Stimulated activated CD8-positive, alpha-beta memory T cell treated with anti-CD3 and anti-CD28 coated beads, Interleukin-4, amount 100 ng/mL, for 24 hours (primary cell): ENCODE measurements at places on chromosomes 16 and 17.

GRCh38 chr17:18896146-18896545 lies 38.2 kb downstream of the PRPSAP2 start:
- DNase-seq = no peak

DNA sequence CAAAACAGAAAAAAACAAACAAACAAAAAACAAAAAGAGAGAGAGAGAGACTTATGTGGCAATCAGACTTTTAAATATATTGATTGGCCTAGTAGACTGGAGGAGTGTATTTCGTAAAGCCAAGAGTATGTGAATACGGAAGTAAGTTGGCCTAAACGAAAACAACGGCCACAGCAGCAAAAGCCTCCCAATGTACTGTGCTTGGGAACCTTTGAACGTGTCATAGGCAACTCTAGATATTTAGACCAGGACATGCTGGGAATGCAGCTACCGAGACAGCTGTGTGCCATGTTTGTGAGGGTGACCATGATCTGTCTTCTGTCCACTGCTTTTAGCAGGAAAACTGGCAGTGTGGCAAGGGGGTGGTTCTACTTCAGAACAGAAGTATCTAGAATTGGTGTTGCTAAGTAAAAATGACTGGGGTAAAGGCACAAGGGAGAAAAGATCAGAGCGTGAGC lies 7.4 kb downstream of the MAF start:
- DNase-seq = no peak

- no peak for DNase-seq
These were observed 1.8 kb downstream of the ZNRF1 start for GRCh38 chr16:75000481-75001081.

DNA sequence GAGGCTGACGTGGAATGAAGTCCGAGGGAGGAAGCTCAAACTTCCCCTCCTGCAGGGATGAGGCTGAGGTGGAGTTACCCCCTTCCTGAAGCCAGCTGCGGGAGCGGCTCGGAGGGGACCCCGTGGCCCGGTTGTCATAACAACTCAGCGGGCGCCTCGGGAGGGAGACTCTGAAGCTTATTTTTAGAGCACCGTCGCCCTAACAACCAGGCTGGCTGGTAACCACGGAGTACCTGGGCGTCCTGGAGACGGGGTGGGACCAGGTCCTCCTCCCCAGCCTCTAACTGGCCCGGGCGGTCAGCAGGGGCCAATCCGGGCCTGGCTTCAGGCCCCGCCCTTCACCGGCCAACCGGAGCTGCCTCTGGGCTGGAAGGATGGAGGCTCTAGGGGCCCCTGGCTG lies 27.7 kb downstream of the NECAB2 start:
- no peak for DNase-seq

DNA sequence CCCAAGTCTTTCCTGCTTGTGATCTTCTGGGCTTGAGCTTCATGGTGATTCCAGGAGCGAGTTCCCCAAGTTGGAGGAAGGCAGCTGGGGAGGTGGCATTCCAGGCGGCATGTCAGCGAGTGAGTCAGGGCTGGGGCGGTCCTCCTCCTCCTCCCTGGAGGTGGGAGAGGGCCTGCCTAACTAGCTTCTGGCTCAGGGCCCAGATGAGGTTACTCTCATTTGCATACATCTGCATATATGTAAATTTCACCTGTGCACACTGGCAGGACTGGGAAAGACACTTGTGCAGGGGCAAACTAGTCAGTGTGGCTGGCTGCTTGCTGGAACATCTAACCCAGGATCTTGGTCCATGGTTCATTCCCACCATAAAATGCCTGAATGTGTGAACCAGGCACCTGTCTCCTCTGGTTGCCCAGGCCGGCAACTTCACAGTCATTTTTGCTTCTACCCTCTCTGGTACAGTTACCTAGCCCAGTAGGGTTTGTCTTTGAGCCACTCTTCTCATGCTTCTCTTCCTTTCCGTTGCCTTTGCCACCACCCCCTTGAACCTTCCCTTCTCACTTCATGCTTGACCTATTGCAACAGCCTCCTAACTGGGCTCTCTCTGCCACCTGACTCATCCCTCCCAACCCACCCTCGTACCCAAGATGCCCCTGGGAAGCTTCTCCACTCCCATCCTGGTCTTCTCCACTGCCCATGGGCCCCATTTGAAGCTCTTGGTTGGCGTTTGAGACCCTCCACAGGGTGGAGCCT lies 9.6 kb upstream of the DLX4 start:
- no peak for DNase-seq

- DNase-seq = no peak
These were observed 20.8 kb downstream of the ZP2 start for GRCh38 chr16:21190599-21190998.

- no peak for DNase-seq
These were observed 382 bp downstream of the PITPNA start for GRCh38 chr17:1562176-1562643.

- no peak for DNase-seq
These were observed 19.1 kb downstream of the GPR142 start for GRCh38 chr17:74386386-74386785.

GRCh38 chr17:76672270-76672851 lies 28.8 kb upstream of the ST6GALNAC1 start:
- DNase-seq = no peak

- no peak for DNase-seq
These were observed 12.8 kb downstream of the FAM20A start for GRCh38 chr17:68588362-68588761.

GRCh38 chr17:20077978-20078685 lies 69.0 kb downstream of the SPECC1 start:
- DNase-seq = no peak

DNA sequence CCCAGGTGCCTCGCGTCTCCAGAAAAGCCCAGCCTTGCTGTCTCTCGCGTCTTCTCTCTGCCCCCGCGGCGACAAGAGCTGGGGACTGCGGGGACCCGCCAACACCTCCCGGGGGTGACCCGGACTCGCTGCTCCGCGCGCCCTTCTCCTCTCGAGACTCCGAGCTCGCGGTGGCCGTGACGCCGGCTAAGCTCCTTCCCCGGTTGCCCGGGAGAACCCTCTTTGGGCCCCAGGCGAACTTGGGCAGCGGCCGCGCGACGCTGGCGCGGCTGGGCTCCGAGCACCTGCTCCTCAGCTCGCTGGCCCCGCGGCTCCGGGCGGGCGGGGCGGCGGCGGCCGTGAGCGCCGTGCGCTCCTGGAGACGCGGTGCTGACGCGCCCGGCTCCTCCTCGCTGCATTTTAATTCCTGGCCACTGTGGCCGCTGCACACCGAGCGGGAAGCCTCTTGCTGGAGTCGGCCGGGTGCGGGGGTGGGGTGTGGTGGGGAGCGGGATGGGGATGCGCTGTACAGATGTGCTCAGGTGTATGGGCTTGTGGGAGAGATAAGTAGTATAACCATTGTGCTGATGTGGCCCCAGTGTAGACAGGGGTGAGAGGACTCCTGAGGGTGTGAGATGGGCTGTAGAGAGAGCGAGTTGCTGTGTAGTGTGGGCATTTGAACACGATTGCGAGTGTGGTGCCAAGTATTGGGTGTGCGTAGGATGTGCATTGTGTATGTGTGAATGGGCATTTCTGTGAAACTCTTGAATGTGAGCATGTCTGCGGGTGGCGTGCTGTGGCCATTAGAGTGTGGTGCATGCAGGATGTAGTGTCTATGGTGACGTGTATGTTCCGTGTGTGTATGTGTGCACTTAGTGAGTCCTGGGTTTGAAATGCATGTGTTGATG lies at the start of gene ASIC2:
Gene ASIC2, minus strand, starts transcription at position 315 of the 887 bp plus-strand sequence.
- no peak for DNase-seq

GRCh38 chr16:28494121-28494851 lies at the start of gene APOBR:
APOBR (plus strand) TSS chr16:28494643; CDS start chr16:28494682, 39 bp downstream.
- DNase-seq = peak; percentile 79

GRCh38 chr16:3816326-3816725 lies 64.2 kb downstream of the CREBBP start:
- no peak for DNase-seq

GRCh38 chr16:48930951-48931553 lies 321.1 kb upstream of the N4BP1 start:
- no peak for DNase-seq

DNA sequence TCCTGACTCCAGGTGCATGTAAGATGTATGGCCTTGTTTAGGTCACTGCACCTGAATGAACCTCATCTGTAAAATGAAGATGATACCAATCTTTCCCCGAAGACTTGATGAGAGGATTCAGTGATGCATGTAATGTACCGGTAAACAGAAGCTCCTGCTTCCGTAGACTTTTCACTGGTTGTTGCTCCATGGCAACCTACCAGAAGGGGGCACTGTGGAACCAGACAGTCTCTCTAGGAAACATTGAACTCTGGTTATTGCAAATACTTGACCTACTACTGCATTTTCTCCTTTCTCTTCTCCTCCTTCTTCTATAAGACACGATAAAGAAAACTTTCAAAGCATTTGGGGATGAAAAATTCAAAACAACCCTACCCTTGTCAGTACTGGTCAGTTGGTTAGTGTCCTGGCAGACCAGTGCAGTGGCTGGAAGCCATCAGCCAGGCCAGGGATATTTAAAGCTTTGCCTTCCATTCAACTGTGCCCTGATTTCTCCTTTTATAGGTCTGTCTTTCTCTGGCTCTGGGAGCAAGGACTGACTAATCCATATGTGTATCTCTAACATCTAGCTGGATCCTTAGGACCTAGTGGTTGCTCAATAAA lies 667.4 kb upstream of the SALL1 start:
- no peak for DNase-seq

- DNase-seq = no peak
These were observed 20.3 kb downstream of the G6PC1 start for GRCh38 chr17:42920922-42921321.

DNA sequence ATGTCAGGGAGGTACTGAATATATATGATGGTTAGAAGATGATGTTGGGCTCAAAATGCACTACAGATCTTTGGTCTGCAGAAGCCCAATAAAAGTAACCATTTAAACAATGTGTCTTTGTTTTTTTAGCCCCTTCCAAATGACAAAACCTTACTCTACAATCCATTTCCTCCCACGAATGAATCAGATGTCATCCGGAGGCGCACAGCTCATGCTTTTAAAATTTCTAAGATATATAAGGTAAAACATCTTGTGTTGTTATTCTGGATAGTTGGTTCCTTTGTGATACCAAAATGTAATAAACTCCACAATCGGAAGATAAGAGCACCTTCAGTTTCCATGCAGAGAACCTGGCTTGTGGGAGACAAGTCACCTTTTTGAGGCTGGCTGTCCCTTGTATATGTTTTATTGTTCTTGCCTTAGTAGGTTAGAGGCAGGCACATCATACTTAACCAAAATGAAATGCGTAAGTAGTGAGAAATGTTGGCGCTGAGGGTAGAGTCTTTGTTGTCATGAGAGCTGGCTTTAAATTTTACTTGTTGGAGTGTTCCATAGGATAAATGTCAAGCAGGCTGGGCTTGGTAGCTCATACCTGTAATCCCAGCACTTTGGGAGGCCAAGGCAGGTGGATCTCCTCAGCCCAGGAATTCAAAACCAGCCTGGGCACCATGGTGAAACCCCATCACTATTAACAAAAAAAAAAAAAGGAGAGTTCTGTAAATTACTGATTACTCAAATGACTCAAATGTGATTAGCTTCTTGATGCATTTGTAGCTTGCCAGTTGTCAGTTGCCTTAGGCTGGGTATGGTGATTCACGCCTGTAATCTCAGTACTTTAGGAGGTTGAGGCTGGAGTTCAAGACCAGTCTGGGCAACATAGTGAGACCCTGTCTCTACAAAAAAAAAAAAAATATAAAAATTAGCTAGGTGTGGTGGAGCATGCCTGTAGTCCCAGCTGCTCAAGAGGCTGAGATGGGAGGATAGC lies 19.7 kb upstream of the SNTB2 start:
- no peak for DNase-seq

DNA sequence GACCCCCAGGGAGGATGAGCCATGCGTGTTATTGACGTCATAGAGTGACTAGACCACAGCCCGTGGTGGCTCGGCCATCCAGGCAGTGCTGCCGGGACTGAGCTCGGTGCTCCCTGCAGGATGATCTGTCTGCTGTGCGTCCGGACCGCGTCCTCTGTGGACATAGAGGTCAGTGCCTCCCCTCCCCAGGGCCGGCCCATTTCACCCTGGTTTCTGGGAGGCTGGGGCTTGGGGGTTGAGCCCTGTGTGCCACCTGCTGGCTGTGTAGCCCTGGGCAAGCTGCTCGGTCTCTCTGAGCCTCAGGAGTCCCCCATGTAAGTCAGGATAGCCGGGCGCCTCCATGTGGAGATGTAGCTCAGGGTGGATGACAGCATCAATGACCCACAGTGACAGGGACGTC lies 8.3 kb downstream of the TSC2 start:
- DNase-seq = no peak

DNA sequence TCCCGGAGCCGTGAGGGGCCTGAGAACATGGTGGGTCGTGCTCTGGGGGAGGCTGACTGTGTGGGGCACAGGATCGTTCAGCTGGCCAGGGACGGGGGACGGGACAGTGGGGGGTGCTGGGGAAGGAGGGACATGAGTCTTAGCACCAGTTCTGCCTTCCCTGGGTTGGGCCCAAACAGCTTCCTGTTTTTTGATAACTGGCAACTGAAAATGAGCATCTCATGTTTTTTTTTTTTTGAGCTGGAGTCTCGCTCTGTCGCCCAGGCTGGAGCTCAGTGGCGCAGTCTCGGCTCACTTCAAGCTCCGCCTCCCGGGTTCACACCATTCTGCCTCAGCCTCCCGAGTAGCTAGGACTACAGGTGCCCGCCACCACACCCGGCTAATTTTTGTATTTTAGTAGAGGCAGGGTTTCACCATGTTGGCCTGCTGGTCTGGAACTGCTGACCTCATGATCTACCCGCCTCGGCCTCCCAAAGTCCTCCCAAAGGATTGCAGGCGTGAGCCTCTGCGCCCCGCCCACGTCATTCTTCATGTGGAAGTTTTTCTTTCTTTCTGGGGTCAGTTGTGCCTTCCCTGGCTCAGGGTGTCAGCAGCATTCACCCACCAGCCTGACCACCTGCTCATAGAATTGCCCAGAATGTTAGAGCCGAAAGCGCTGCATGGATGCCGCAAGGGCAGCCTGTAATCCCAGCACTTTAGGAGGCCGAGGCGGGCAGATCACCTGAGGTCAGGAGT lies 6.4 kb downstream of the ASPSCR1 start:
- no peak for DNase-seq

- DNase-seq = no peak
These were observed 13.6 kb downstream of the TMEM220 start for GRCh38 chr17:10716218-10716617.

- DNase-seq = no peak
These were observed 6.9 kb downstream of the RARA start for GRCh38 chr17:40315678-40316570.

- DNase-seq = no peak
These were observed 253.9 kb downstream of the RBFOX3 start for GRCh38 chr17:79356839-79357447.

- DNase-seq = no peak
These were observed 23.3 kb downstream of the CNP start for GRCh38 chr17:41989702-41990419.

- no peak for DNase-seq
These were observed 8.2 kb upstream of the FOXN1 start for GRCh38 chr17:28497931-28498330.

- DNase-seq = no peak
These were observed 178.2 kb upstream of the RPH3AL start for GRCh38 chr17:530851-531250.
